AG04449 (cell line): ENCODE measurements at places on chromosomes 4 and X.
A peak's percentile ranks its signal among the peaks of the same experiment; 100 is the strongest.

DNA sequence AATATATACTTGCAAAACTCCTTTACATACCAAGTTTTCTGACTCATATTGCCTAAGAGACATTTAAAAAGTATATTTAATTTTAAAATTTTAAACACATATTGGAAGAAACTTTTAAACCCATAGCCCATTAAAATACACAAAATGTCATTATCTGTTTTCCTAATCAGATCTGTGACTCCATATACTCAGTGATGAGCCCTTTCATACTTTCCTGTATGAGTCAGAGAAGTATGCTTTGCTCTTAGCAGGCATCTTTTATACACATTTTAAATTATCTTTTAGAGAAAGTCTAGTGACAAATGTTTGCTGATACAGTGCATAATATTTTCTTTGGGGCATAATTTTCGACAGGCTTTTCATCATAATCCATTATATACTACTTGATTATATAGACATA, 26.4 kb downstream of the SPIN3 start:
- DNase-seq = no peak

- no peak for DNase-seq
Observed at GRCh38 chr4:3316146-3316545, 23.3 kb downstream of the RGS12 start.

- no peak for DNase-seq
Observed at GRCh38 chrX:39678914-39679313, 418.8 kb downstream of the BCOR start.

GRCh38 chr4:4387531-4388310, 819 bp downstream of the NSG1 start:
- DNase-seq = no peak

DNA sequence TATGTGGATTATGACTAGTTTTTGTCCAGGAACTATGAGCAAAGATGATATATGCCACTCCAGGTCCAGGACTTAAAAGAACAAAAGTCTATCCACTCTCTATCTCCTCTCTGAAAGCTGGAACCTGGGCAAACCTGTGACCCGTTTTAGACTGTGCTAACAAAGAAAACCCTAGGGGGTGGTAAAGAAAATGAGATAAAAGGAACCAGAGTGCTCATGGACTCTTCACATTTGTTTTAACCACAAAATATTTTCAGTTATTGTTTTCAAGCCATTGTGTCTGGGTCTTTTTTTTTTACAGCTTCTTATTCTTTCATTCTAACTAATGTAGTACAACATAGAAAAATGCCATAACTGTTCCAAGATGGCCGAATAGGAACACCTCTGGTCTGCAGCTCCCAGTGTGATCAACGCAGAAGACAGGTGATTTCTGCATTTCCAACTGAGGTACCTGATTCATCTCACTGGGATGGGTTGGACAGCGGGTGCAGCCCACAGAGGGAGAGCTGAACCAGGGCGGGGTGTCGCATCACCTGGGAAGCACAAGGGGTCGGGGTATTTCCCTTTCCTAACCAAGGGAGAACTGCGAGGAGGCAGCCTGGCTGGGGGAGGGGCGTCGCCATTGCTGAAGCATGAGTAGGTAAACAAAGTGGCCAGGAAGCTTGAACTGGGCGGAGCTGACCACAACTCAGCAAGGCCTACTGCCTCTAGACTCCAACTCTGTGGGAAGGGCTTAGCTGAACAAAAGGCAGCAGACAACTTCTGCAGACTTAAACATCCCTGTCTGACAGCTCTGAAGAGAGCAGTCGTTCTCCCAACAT, 45.1 kb downstream of the CHM start:
- DNase-seq = no peak

DNA sequence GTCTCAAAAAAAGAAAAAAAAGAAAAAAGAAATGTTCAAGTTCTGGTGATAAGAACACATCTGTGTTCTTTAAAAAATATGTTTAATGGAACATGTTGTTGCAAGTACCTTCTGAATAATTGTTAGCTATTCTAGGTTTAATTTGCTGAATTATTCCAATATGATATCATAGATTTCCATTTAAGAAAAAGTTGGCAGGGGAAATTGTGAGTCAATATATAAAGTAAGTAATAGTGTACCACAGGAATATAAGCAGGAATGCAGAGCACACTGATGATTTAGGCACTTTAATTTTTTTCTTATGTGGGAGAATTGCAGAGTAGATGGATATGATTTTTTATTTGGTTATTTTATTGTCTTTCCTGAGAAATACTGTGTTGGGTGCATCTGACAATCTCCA, 190.7 kb downstream of the RPA4 start:
- DNase-seq = peak; percentile 23

GRCh38 chr4:149553959-149554520, 261.6 kb downstream of the IQCM start:
- DNase-seq = no peak

GRCh38 chr4:41215155-41215554, 813 bp upstream of the APBB2 start:
- no peak for DNase-seq

DNA sequence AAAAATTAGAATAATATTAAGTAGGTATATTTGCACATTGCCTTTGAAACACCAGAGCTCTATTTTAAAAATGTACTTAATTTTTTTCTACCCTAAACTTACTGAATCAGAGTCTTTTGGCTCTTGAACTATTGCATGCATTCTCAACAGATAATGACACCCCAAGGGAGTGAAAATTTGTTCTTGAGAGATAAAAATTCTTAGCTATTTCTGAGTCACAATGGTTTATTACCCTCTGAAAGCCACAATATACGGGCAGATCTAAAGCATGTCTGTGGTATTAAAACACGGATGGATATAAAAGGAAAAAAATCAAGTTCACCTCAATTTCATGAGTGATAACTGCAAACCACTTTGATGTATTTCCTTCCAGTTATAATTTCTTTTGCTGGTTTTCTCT, 636.3 kb upstream of the FTHL17 start:
- no peak for DNase-seq

- DNase-seq = no peak
Observed at GRCh38 chr4:55793479-55793878, 26.1 kb upstream of the EXOC1L start.

- no peak for DNase-seq
Observed at GRCh38 chrX:48794340-48794910, 7.4 kb upstream of the HDAC6 start.

GRCh38 chrX:120377715-120378114, 15.8 kb downstream of the ATP1B4 start:
- DNase-seq = no peak

DNA sequence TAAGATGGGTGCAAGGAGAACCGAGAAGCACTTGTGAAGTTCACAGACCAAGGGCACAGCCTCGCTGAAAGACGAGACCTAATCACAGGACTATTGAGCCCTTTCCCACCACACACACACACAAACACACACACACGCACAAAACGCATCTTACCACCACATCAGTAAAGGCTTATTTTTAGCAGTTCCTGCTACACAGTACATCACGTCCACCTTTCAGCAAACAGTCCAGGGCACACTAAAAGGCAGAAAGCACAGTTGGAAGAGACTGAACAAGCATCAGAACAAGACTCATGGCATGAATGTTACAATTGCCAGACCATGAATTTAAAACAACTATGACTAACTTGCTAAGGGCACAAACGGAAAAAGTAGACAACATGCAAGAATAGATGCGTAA, 83.6 kb upstream of the MAPK10 start:
- DNase-seq = no peak

- DNase-seq = no peak
Observed at GRCh38 chr4:53511014-53511413, 80.3 kb downstream of the LNX1 start.

- DNase-seq = no peak
Observed at GRCh38 chr4:79395841-79396240, 12.2 kb downstream of the GK2 start.

DNA sequence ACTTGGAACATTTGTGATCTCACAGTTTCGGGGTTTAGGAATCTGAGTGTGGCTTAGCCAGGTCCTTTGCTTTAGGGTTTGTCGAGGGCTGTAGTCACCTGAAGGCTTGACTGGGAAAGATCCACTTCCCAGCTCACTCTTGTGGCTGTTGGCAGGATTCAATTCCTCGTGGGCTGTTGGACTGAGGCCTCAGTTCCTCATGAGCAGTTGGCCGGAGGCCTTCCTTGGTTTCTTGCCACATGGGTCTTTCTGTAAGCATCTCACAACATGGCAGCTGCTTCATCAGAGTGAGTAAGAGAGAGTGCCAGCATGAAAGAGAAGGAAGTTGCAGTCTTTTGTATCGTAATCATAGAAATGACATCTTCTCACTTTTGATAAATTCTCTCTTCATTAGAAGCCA, 11.1 kb downstream of the TXLNG start:
- no peak for DNase-seq

DNA sequence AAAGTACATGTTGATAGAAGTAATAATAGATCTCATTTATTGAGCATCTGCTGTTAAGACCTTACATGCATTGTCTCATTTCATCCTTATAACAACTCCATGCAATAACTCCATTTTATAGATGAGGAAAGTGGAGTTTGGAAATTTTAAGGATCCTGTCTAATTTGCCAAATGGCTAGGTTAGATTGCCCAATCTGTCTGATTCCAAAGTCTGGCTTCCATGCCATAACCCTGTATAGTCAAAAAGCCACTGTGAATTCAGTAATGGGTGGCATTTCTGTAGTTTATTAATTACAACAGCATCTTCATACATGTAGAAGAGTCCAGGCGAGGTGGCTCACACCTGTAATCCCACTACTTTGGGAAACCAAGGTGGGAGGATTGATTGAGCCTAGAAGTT, 8.8 kb upstream of the ELOVL6 start:
- DNase-seq = no peak

DNA sequence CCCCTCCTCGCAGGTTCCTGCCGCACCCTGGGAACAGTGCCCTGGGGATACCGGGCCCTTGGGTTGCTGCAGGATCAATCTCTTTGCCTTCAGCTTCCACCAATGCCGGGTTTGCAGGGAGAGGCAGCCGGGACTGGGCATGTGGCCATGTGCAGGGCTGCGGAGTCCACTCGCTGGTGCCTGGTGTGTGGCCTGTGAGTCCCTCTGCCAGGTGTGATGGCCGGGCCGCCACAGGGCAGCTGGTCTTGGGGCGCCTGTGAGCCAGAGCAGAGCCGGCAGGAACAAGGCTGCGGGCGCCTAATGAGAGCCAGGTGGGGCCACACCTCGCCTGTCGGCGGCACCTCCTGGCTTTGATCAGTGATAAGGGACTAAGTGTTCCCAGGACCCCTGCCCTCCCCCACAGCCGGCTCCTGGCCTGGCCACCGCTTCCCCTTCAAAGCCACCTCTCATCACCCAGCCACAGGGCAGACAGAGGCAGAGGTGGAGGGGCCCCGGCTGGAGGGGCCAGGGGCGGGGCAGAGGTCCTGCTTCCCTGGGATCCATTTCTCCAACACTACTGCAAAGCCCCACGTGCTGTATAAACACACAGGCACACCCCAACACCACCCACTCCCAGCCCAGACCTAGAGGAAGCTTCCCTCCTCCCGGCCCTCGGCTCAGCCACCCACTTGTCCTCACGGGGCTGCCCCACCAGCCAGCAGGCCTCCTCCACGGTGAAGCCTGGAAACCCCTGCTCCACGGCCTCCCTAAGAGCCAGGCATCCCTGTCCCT, 132.7 kb downstream of the CPZ start:
- no peak for DNase-seq

DNA sequence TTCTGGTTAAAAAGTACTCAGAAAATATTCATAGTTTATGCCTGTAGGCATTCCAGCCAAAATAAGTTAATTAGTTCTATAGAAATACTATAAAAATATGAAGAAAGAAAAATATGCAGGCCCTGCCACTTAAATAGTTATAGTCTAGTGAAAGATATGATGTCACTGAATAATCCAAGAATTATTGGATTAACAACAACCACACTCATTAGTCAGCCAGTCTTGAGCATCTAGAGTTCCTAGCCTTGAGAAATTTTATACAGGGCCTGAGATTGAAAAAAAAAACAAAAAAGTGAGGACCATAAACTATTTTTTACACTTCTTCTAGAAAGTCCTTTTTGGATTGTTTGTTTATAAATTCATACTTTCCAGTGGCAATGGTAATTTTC, 823.0 kb downstream of the FAT4 start:
- DNase-seq = no peak

DNA sequence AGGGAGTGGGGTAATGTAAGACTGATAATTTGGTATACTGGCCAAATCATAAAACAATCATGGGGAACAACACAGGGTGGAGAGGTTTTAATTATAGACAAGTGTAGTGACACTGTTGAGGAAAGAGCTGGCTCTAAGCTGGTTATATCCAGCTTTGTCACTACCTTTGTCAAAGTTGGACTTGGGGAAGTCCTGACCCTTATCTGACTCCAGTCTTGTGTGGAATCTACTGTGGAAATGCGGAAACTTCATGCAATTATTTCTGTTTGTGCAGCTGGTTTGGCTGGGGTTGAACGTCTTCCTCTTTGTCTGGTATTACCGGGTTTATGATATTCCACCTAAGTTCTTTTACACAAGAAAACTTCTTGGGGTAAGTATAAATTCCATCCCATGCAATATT, 2.0 kb downstream of the CYBB start:
- DNase-seq = no peak

- DNase-seq = no peak
Observed at GRCh38 chr4:124390861-124391260, 321.7 kb downstream of the ANKRD50 start.

GRCh38 chr4:65336465-65336864, 333.8 kb downstream of the EPHA5 start:
- no peak for DNase-seq

GRCh38 chrX:115233497-115234455, at the start of gene LRCH2:
LRCH2 (minus strand) TSS chrX:115234096; CDS start chrX:115234041, 55 bp downstream.
- no peak for DNase-seq

- DNase-seq = no peak
Observed at GRCh38 chr4:148693913-148694649, 251.9 kb upstream of the NR3C2 start.

DNA sequence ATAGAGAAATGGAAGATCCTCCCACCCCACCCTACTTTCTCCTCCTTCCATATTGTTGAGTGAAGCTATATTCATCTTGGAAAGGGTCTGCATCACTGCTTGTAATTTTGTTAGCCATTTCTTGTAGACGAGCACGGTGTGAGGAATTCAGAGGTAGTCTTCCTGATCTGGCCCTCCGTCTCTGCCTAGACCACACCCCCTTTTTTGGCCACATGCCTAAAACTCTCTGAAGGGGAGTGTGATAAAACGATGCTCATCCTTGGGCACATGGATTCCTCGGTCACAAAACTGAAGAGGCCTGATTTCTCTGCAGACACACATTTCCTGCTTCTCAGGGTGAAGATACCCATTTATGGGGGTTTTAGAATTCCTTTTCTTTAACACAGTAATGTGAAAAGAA, 182.8 kb downstream of the LARP7 start:
- no peak for DNase-seq

DNA sequence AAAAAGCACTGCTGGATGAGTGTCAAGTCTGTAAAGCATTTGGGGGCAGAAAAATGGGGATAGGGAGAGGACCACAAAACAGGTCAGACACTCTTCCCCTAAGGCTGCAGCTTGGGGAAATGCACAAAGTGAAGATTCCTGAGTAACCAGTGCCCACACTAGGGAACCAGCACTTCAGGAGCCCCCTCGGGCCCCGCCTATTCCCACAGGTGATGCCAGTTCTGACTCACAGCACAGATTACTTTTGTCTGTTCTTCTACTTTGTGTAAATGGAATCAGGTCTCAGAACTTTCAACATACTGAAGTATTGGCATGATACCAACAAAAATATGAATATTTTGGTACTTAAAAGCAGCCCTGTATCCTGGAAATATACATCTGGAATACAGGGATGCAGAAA, 112.5 kb downstream of the ADRA2C start:
- no peak for DNase-seq
